IgD-negative memory B cell (primary cell): ENCODE measurements at places on chromosomes 4 and X. TPM values are rescaled to one million over a fixed set of nuclear protein-coding genes. Genes with fewer than 3 reads are reported as not detected.

Gene SAP30
- 2.5 TPM for polyA plus RNA-seq

Gene PAGE2
- not detected for polyA plus RNA-seq

Gene TKTL2
- polyA plus RNA-seq: not detected

Gene EXOC1
- 13.2 TPM for polyA plus RNA-seq

Gene SRPX2
- polyA plus RNA-seq: not detected

Gene USP17L29
- not detected for polyA plus RNA-seq
